ENCODE measurements at places on chromosomes 16 and 17.

DNA sequence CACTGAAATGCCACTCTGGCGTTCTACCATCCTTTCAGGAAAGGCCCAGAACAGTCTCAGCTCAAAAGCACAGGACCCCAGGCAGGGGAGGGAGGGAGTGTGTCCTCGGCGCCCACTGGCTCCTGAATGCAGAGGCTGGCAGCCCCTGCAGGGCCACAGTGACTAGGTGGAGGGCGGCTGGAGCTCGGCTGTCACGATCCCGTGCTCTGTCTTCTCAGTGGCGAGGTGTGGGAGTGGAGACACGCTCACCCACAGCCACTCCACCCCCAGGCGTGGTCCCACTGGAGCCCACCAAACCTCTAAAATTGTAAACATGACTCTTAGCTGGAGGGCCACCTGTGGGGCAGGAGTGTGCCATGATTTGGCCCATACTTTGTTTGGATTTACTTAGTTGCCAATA is 16.4 kb upstream of the FASN start:
- DNase-seq = no peak

GRCh38 chr17:27473190-27473747 is 17.0 kb downstream of the KSR1 start:
- DNase-seq = no peak

DNA sequence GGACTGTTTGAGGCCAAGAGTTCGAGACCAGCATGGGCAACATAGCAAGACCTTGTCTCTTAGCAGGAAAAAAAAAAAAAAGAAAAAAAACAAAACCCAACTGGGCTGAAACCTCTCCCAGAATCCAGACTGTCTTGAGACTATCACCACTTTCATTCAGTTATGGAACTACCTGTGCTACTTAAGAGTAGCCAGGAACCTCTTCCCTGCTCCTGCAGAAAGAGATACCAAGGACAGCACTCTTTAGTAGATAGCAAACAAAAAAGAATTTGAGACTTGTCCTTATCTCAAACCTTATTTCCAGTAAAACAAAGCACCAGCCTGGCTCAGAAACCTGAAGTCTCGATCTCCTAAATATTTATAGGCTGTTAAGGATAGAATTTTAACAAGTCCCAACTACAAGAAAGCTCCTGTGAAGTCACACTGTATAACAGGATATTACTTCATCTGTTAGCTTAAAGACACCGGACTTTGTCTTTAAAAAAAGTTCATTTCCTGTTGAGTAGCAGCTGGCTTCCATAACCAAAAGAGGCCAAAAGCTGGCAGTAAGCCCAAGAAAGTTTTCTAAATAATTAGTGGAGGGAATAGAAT is 5.1 kb downstream of the CDR2 start:
- DNase-seq = peak; percentile 23

DNA sequence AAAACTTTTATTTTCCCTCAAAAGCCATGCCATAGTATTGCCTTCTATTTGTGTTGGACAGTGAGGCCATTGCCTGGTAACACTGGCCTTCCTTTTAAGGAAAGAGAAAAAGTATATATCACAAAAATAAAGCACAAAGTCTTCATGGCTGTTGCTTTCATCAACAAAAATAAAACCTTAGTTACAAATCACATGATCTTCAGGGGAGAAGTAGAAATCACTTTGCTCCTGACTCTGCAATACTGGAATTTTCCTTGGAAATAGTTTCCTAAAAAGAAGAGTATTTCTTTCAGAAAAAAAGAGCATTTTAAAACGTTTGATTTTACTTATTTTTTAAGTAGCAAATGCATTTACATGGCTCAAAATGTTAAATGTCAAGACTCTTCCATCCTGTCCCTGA is 41.9 kb downstream of the FAM20A start:
- DNase-seq = peak; percentile 30

DNA sequence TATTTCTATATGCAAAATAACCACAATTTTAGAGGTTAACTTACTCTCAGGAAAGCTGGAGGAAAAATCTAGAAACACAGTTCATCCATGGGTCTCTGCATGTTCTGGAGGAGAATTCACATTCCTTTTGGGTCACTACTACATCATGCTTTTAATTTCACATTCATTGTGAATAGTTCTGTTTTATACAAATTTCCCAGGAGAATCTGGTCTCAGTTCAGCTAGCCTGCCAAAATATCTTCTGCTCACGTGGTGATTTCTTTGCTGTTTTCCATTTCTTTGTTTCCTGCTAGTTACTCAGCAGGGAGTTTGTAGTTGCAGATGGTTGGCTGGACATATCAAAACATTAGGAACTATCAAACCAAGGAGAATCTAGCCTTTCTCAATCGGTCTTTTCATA is at the start of gene ABCA9:
ABCA9 (minus strand) TSS at position 106 of the 400 bp plus-strand sequence. CDS start 9,801 bp downstream, outside the sequence.
- peak; percentile 63 for DNase-seq

GRCh38 chr17:34368946-34369500 is 6.0 kb upstream of the CCL1 start:
- no peak for DNase-seq

All from suppressor macrophage treated with lipopolysaccharide for 4 hours (primary cell).